ENCODE measurements at places on chromosomes 13 and 19.

- DNase-seq = no peak
Observed at GRCh38 chr13:76379341-76380105, 506.7 kb downstream of the KCTD12 start.

DNA sequence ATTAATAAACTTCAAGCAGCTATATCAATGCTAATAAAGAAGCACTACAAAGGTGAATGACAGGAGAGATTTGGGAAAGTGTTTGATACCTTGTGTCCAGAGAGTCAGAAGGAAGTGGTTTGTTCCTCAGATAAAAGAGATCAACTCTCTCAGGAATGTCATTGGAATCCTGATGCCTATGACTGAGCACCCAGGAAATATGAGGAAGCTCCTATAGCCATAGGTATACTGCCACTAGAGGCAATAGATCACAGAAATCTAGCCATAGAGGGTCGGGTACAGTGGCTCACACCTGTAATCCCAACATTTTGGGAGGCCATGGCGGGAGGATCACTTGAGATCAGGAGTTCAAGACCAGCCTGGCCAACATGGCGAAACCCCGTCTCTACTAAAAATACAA lies 612.6 kb downstream of the DACH1 start:
- DNase-seq = no peak

- no peak for DNase-seq
Observed at GRCh38 chr13:113407531-113408393, 43.8 kb upstream of the GRTP1 start.

- no peak for DNase-seq
Observed at GRCh38 chr19:755063-755462, 4.2 kb downstream of the MISP start.

GRCh38 chr13:95512424-95512823 lies 40.1 kb upstream of the CLDN10 start:
- DNase-seq = no peak

GRCh38 chr19:6236310-6237291 lies 43.2 kb downstream of the MLLT1 start:
- DNase-seq = no peak

DNA sequence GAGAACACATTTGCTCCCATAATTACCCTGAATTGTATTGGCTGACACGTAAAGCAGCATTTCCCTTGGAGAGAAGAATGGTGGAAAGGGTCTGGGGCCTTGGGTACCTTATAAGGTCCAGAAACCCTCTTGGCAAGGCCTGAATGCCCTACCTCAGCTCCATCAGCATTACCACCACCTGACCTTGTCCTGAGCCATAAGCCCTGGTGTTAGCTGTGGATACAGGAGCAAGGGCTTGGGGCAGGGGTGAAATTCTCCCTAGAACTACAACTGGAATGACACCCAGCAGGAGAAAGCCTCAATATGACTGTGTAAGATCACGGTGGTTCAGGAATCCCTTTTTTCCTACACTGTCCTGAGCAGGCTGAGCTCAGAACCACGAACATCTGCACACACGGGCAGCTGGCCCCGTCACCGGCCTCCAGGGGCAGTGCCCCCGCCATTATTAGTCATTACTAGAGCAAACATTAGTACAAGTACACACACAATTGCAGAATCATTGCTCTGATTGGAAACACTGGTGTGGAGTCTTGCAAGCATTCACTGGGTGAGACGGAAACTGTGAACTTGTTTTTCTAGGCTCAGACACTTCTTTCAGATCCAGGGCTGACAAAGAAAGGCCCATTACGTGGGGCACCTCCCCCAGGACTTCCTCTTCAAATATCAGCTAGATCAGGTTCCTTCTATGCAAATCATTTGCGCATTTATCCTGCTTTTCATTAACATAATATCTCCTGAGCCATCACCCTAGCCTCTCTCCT lies 26.8 kb upstream of the MTIF3 start:
- no peak for DNase-seq
